ENCODE measurements at places on chromosomes 12 and 14. TPM values are rescaled to one million over a fixed set of nuclear protein-coding genes. Genes with fewer than 3 reads are reported as not detected.

GRCh38 chr12:6237830-6238229, 37.6 kb downstream of the CD9 start:
- DNase-seq, result no peak

DNA sequence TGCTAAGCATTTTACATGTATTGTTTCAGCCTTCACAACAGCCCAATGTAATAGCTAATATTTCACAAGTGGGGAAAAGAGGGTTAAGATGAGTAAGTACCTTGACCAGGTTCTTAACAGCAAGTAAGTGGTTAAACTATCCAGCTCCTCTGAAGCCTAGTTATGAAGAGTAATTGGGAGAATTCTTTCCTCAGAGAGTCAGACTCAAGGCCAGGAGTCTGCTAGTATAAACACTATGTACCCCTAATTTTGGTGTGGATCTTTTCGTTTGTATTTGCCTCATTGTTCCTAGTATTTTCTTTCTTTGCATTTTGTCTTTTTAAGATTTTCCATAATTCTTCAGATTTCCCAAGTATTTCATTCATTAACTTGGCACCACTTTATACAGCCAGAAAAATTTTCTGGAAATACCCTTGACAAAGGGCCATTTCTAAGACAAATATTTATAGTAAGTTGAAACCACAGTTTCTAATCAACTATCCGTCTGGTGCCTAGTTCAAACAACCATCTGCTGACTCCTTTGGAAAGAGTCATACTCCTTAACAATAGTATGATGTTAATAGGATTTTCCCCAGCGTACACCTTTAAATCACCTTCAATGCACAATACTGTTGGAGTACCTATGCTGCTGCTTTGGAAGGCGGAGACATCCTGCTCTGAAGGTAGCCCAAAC, 81.2 kb downstream of the SCAF11 start:
- DNase-seq, result no peak

DNA sequence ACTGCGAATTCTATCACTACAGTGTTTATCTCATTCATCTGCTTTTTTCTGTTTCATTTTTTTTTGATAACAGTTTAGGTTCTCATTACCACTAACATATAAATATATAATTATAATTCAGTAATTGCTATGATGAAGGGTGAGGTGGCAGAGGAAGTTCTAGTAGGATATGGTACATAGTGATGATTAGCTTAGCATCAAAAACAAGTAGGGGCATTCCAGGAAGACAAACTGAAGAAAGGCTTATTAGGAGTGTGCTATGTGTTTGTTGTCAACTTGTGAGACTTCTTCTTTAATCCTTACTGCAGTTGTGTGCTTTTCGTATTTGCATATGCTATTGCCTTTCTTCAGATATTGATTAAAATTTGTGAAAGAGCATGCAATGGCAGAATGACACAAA, 20.6 kb downstream of the FUT8 start:
- DNase-seq, result no peak

GRCh38 chr14:88209273-88209672, 113.8 kb downstream of the KCNK10 start:
- no peak for DNase-seq

SLC5A8 gene
- not detected for total RNA-seq

DNA sequence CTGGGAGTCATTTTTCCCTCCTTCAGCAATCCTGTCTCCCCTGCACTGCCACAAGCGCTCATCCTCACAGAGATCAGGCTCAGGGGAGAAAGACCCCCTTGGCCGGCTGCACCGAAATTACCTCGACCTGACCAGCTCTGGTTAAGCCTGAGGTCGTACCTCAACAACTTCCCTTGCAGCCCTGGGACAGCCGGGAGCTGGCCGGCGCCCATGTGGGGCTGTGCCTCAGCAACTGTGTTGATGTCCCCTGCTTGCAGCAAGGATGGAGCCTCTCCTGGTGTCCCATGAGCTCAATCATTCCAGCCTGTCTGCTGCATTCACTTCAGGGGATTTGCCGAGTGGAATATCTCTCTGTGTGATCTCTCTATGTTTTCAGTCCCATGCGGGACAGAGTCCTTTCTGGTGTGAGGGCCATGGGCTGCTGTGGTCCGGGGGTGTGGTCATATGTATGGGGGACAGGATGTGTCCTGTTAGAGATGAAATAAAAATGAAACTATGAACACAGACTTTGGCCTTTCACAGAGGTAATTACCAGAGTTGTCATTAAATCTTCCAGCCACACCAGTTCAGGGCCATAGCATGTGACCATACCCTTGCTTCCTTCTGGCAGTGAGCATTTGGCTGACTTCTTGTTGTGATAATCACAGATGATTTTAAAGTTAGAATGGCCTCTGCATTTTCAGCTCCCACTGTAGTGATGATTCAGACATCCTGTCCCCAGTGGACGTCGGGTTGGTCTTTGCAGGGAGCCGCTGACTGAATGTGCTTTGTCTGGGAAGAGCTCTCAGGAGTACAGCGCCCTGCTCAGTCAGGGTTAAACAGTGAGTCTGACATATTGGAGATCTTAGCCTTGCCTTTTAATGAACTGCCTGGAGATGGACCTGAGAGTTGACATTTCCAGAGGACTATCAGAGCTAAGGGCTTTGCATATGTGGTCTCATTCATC, 405.9 kb downstream of the AACS start:
- no peak for DNase-seq

DNA sequence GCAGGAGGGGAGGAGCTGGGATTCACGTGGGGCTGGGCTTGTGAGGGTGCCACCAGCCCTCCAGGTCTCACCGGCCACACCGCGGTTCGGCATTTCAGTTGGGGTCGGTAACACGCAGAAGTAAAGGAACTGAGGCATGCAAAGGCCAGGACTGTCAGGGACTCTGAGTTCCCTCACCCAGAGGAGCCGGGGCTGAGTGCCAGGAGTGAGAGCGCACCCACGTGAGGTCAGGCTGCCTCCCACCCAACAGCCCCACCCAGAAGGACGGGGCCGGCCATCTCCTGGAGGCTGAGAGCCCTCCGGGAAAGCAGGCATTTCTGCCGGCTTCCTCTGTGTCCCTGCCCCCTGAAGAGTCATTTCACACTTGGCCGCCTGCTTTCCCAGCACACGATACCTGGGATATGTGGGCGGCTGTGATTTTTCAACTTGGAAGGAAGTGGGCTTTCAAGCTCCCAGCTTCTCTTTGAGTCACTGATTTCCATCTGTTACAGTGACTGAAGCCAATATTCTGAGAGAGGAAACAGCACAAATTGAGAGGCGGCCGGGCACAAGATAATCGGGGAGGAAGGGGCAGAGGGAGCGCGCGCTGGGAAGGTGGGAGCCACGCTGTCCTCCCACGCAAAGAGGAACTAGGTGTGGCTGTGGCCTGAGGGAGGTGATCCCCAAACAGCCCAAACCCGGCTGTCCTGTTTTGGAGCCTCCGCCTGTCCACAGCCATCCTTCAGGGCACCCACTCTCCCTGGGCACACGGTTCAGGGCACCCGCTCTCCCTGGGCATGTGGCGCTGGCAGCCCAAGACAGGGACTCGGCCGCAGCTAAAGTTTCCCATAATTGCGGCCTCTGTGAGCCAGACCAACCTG, 19.0 kb downstream of the GALNT9 start:
- no peak for DNase-seq

GRCh38 chr14:94601884-94602391, 10.3 kb upstream of the SERPINA3 start:
- peak; percentile 91 for DNase-seq

Data from right atrium auricular region (tissue), 2 donors.